GM04503 (cell line): ENCODE measurements at places on chromosomes 11 and 22.
A peak's percentile ranks its signal among the peaks of the same experiment; 100 is the strongest.

DNA sequence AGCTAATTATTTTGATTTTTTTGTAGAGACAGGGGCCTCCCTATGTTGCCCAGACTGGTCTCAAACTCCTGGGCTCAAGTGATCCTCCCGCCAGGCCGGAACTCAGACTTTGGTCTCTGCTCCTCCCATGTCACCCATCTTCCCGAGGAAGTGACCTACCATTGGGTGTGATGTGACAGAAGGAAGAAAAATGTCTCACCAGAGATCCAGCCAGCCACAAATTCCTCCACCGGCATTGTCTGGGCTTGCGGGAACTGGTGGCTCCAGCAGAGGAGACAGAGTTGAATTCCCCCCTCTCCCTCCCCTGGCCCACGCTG lies 772 bp downstream of the SLC25A45 start:
- peak; percentile 59 for DNase-seq

- DNase-seq = no peak
Measured at GRCh38 chr11:120676991-120677390, 165.4 kb downstream of the GRIK4 start.

- DNase-seq = no peak
Measured at GRCh38 chr11:1597331-1597993, 632 bp downstream of the KRTAP5-2 start.

DNA sequence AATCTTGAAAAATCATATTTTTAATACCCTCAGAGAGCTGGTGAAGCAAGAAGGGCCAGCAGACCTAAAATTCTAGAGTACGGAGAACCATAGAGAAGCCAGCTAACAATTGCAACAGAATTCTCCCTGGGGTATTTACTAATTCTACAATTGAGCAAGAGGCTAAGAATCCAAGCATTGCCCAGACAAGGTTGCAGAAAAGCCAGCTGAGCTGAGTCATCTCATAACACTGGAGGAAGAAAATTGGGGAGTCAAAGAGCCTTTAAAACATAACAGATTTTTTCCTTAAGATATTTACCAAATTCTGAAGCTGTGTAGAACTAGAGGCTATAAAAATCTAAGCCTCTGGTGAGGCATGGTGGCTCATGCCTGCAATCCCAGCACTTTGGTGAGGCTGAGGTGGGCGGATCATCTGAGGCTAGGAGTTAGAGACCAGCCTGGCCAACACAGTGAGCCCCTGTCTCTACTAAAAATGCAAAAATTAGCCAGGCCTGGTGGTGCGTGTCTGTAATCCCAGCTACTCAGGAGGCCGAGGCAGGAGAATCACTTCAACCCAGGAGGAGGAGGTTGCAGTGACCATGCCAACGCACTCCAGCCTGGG lies 13.6 kb upstream of the TMEM216 start:
- DNase-seq = peak; percentile 97

- no peak for DNase-seq
Measured at GRCh38 chr11:88424881-88425280, 87.3 kb upstream of the CTSC start.

GRCh38 chr22:49531368-49531791 lies 296.3 kb downstream of the BRD1 start:
- DNase-seq = no peak

DNA sequence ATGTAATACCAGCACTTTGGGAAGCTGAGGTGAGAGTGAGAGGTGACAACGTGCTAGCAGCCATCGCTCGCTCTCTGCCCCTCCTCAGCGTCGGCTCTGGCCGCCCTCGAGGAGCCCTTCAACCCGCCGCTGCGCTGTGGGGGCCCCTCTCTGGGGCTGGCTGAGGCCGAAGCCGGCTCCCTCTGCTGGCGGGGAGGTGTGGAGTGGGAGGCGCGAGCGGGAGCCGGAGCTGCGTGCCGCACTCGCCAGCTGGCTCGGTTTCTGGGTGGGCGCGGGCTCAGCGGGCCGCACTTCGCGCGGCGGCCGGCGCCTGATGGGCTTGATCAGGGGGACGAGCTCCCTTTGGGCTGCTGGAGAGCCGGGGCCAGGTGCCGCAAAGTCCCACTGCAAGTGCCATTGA lies 98.9 kb upstream of the UBASH3B start:
- no peak for DNase-seq

GRCh38 chr22:47605441-47605840 lies 843.0 kb downstream of the TBC1D22A start:
- DNase-seq = no peak

GRCh38 chr11:99565333-99565732 lies 544.6 kb downstream of the CNTN5 start:
- DNase-seq = no peak

GRCh38 chr11:132962041-132962440 lies 570.3 kb downstream of the OPCML start:
- DNase-seq = peak; percentile 89

DNA sequence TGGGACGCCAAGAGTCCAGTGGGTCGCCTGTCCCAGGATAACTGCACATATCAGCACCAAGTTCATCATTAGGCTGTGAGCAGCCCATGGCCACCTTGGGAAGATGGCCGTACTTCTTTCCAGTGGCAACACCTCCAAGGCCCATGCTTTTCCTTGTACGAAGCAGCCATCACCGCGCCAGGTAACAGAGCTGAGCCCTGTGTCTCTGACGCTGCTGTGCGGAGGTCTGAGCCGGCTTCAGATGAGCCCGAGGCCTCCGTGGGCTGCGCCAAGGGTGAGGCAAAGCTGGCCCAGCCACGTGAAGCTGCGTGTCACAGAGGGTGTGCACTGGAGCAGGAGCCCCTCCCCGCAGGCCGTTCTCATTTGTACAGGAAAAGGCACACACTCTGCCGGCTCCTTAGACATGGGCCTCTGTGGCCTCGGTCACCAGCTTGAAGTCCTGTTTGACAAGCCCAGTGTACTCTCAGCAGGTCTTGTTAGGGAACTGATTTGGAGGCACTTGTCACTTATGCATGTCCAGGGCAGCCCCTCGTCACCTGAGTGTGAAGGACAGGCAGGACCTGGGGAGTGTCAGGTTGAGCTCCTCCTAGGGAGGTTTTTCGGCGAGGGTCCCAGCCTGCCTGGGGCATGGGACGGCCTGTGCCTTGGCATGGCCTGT lies 401.5 kb downstream of the TBC1D22A start:
- DNase-seq = no peak

GRCh38 chr22:33024626-33025025 lies 33.6 kb downstream of the SYN3 start:
- no peak for DNase-seq

DNA sequence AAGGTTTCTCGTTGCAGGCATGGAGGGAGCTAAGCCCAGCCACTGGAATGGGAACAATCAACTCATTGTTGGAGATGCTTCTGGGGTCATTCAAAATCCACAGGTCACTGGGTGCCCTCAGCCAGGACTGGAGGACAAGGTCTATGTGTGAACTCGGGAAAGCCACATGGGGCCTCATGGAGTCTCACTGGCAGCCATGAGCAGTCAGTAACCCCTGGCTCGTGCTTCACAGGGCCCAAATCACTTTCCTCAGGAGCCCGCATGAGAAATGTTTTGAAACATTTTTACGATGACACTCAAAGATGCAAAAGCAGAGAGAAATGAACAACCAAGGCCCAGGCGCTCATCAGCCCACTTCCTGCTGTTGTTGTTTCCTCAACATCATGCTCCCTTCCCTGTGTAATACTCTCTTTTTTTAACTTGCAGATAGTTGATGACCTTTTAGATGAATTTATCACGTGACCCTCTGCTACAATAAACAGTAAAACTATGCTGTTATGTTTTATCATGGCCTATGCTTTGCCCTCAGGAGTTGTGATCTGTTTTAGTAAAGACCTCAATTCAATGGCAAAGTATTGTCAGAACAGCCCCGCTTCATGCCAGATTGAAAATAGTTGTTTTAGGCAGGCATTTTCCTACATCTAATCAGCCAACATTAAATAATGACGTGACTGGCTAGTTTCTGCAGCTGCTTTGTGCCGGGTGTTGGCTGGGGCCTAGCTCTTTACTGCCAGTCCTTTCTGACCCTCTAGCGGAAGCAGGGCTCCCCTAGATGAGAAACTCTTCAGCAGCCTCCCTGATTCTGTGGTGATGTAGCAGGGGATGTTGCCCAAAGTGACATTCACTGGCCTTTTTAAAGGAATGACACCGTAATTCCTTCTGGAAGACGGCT lies 39.7 kb downstream of the ADAMTS15 start:
- DNase-seq = no peak

DNA sequence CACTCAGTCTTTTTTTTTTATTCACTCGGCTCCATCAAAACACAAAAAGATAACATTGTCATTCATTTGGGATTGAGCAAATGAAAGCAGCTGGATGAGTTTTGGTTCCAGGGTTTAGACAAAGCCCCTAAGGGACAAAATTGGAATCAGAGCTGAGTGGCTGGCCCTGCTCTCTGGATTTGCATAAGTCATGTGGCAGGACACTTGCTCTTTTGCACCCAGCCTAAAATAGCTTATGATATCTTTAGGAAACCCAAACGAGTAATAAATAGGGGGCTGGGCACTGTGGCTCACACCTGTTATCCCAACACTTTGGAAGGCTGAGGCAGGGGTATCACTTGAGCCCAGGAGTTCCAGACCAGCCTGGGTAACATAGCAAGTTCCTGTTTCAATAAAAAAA lies 11.0 kb upstream of the TMEM121B start:
- no peak for DNase-seq

DNA sequence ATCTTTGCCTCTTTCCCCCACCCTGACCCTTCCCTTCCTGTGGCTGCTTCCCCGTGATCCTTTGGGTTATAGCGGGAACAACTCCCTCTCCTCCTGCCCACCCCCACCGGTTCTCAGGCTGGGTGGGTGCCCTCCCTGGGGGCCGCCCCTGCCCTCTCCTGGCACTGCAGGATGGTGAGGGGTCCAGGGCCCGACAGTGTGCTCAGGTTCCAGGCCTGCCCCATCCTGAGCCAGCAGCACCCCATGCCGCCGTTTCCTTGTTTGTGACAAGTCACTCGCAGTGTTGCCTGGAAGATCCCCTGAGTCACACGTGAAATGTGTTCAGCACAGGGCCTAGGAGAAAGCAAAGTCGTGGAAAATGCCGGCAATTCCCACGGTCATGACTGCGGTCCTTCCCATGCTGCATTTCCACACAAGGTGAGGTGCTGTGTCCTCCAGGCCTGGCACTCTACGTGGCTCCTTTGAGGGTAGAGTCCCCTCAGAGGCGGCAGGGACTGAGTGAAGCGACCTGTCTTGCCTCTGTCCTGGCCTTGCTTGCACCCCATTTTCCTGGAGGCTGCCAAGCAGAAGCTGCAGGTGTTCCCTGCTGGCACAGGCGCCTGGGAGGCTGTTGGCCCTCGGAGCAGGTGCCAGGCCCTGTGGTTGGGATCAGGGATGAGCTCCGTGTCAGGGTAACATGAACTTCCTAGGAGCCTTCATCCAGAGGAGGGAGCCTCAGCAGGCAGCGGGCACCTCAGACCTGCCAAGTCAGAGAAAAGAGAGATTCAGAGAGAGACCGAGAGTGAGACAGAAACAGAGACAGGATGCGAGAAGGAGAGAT lies 80.5 kb upstream of the LINC01488 start:
- DNase-seq = no peak

GRCh38 chr22:42437488-42438292 lies 5.5 kb upstream of the NFAM1 start:
- DNase-seq = no peak

DNA sequence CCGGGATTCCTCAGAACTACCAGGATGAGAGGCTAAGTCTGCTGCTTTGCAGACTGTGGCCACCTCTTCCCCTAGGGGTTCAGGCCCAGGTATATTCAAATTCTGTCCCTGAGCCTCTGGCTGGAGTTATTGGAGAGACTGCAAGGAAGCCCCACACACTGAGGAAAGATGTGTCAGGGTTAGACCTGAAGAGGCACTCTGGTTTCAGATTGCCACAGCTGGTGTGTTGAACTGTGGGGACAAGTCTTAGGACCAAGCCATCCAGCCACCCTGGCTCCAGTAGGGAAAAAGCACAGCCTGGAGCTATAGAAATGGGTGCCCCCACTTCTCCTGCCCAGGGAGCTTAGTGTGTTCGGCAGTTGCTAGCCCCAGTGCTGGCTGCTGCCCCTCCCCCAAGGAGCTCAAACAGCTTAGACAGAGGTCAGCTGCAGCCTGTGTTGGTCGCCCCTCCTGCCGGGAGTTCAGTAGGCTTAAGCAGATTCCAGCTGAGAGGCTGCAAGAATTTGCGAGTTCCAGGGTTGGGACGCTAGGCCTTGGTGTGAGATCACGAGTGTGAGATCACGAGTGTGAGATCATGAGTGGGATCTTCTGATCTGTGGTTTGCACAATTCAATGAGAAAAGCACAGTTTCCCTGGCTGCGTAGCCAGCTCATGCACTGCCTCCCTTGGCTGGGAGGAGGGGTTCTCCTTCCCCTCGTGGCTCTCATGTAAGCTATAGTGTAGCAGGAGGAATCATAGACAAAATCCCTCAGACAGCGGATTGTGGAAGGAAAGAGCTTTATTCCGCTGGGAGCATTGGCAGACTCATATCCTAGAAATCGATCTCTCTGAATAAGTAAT lies 552.1 kb upstream of the CHORDC1 start:
- DNase-seq = no peak
